AG20443 (cell line): ENCODE measurements at places on chromosomes 5 and 9.
A peak's percentile ranks its signal among the peaks of the same experiment; 100 is the strongest.

DNA sequence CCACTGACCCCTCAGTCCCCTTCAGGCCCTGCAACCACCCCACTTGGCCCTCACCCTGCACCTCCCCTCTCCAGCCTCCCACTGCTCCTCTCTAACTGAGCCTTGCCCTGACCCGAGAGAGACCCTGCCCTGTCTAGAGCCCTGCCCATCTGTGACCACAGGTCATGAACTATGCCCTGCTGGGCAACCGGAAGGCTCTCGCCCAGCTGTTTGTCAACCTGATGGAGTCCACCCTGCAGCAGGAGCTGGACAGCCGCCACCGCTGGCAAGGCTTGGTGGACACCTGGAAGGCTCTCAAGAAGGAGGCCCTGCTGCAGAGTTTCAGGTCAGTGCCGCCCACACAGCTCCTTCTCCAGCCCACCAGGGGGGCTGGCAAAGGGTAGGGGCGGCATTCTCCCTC, 9.4 kb downstream of the CCDC180 start:
- no peak for DNase-seq

DNA sequence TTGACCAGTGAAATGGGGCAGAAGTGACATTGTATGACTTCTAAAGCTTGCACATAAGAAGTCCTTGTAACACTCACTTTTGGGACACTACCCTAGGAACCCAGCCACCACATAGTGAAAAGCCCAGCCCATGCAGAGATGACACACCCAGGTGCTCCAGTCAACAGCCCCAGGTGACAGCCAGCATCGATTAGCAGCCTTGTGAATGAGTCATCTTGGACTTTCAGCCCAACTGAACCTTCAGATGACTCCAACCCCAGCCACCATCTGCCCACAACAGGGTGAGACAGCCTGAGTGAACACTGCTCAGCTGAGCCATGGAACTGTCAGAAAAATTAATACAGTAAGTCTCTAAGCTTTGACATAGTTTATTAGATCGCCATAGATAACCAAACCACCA, 458.6 kb downstream of the ZSWIM6 start:
- no peak for DNase-seq

- no peak for DNase-seq
Measured at GRCh38 chr9:135736272-135736978, 34.4 kb downstream of the KCNT1 start.

- no peak for DNase-seq
Measured at GRCh38 chr9:117029341-117029740, 342.2 kb downstream of the TRIM32 start.

DNA sequence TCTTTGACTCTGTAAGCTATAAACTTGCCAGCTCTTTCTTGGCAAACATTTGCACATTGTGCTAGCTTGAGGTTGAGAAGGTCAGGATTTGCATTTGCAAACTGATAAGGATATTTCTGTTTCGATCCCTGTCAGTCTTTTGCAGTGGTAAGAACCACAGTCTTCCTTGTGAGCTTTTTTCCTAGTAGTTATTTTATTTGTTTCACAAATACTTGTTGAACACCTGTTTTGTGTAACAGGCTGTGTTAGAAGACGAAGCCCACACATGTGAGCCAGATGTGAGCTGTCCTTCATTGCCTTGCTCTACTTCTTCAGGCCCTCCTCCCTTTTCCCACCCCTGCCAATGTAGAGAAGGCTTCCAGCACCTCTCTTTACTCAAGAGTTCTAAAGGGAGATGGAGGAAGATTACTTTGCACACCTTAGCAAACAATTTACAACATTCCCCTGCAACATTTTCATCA, 327.0 kb upstream of the KLF4 start:
- DNase-seq, result no peak

GRCh38 chr9:69035438-69036308, at the start of gene FXN:
FXN (plus strand) TSS chr9:69035752; CDS start chr9:69035783, 31 bp downstream.
- peak; percentile 96 for DNase-seq

GRCh38 chr5:116861666-116862065, 287.0 kb upstream of the SEMA6A start:
- DNase-seq, result no peak

DNA sequence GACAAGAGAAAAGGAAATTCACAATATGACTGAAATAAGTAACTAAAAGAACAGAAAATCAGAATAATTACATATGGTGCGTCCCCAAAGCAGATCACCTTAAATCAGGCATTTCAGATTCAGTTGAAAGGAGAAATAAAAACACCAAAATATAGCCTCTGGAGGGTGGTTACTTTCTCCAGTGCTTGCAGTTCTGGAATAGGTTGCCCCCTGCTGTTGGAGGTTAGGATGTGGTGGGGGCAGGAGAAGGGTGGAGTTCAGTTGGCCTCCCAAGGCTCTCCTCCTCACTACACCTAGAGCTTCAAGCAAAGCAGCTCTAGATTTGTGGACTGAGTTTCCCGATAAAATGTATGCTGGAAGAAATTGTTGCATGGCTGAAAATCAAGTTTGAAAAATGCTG, 338.2 kb upstream of the TLE4 start:
- DNase-seq, result peak; percentile 37

- DNase-seq, result no peak
Measured at GRCh38 chr9:123749580-123750202, 180.2 kb downstream of the DENND1A start.

GRCh38 chr9:17635115-17635890, 56.4 kb downstream of the SH3GL2 start:
- DNase-seq, result no peak

DNA sequence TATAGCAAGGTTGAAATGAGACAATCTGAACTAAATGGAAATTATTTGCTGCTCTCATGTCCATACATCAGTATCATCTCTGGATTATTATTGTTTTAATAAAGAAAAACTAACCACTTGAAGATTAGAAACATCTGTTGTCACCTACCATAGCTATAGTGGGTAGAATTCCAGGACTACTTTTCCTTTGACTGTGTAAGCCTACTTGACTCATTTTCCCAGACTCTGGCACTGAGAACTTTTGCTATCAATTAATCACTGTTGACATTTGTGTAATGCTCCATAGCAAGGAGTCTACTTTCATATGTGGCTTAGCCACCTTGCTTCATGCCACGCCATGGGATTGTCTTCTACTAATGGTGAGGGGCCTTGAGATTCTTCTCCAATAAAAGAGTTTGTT, 59.9 kb upstream of the ARRDC3 start:
- peak; percentile 52 for DNase-seq

- DNase-seq, result no peak
Measured at GRCh38 chr5:113218200-113218599, 216.6 kb downstream of the TSSK1B start.

GRCh38 chr9:89667726-89668125, 62.9 kb downstream of the GADD45G start:
- DNase-seq, result no peak

GRCh38 chr5:94983861-94984535, 300.9 kb downstream of the MCTP1 start:
- DNase-seq, result peak; percentile 55

DNA sequence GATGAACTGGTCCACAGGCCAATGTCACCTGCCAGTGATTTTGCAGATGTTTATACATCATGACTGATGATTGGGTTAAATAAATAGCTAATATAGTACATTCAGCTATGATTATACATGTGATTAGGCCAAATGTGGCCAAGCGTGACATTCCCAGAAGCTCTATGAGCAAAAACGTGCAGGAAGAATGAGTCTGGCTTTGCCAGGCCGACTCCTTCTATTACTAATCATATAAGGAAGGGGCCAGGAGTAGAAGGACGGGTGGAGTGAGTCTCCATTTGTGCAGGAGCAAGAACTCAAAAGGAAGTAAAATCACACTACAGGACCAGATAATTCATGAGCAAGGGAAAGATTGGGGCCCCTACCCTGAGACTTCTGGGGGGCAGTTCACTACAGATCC, 178.2 kb downstream of the ROR2 start:
- no peak for DNase-seq

GRCh38 chr5:173496883-173497255, 119.6 kb downstream of the BOD1 start:
- DNase-seq, result no peak

DNA sequence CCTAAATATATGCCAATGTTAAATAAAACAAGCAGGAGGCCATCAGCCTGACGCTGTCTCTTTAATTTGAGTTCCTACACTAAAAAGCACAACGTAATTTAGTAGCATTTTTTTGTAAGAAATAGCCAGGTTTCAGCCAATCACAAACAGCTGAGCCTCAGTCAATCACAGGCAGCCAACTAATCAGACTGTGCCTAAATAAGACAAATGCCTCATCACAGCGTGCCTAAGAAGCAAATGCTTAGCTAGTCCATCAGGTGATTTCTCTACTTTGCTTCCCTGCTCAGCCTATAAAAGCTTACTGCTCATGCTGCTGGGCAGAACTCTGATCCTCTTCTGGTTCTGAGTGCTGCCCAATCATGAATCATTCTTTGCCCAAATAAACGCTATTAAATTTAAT, 38.3 kb upstream of the RORB start:
- DNase-seq, result no peak

DNA sequence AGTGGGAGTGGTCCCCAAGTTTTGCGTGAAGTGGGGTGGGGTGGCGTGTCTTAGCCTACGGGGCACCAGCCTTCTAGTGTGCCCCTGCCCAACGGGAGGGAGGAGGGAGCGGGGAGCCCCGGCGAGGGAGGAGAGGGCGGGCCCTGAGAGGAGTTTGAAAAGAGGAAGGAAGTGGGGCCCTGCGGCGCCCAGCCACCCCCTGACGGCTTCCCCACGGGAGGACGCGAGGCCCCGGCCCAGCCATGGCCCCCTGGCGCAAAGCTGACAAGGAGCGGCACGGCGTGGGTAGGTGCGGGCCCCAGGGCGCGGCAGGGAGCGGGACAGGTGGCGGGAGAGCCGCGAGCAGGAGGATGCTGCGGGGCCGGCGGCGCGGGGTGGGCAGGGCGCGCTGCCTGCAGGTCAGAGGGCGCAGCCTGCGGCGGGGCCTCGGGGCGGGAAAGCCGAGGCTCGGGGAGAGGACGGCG, at the start of gene DOCK2:
Gene DOCK2 (plus strand): TSS at position 191 of the 464 bp plus-strand sequence. CDS start 52 bp downstream, at position 243.
- peak; percentile 47 for DNase-seq

DNA sequence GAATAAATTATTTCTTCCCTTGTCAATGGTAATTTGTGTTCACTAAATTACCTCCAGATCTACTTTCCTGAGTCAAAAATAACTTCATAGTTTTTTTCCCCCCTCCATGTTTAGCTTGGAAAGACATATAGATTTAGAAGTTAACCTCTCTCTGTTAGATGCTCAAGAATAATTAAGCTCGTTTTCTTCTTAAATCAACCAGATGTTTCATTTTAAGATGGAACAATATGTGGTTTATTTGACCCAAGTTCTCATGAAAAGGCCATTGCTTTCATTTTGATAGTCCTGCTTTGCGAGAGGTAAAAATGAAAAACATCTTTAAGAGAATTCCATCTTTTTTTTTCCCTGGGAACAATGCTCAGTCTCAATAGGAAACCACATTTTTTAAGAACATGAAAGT, 27.7 kb upstream of the GAS1 start:
- DNase-seq, result no peak

- no peak for DNase-seq
Measured at GRCh38 chr9:959914-960313, 16.5 kb upstream of the DMRT3 start.

DNA sequence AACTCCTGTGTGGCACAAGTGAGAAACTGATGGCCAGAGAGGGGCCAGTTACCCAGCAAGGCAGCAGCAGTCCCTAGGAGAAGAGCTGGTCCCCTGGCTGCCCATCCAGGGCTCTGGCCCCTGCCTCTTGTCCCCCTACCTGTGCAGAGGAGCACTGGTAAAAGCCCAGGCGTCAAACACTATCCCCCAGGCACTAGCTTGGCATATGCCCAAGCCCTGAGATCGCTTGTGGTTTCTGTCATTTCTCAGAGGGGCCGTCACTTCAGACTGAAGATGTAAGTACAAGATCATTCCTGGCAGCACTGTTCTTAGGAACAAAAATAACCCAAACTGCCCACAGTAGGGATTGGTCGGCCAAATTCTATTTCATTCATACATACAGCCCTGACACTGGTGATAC, 53.9 kb downstream of the COL15A1 start:
- DNase-seq, result no peak

GRCh38 chr5:87867281-87867680, 401.4 kb downstream of the TMEM161B start:
- no peak for DNase-seq

DNA sequence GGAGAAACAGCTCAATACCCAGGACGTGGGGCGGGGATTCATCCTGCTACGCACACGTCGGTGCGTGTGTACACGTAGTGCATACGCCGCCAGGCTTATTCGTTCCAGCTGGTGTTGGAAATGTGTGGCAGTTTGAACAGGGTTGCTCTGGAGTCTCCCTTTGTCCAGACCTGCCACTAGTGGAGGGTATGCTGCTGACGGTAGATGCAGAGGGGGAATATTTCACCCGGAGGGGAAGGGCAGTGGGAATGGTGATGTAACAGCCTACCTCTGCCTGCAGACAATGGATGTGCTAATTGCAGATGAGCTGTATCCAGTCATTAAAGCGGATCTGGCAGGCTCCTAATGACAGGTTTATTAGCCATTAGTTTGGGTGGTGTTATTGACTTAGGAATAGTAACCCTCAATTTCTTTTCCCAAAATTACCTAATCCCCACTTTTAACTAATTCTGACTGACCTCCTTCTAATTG, 142.7 kb downstream of the PAX5 start:
- no peak for DNase-seq
